ENCODE measurements at places on chromosomes 3 and 15. TPM values are rescaled to one million over a fixed set of nuclear protein-coding genes. Genes with fewer than 3 reads are reported as not detected.

DNA sequence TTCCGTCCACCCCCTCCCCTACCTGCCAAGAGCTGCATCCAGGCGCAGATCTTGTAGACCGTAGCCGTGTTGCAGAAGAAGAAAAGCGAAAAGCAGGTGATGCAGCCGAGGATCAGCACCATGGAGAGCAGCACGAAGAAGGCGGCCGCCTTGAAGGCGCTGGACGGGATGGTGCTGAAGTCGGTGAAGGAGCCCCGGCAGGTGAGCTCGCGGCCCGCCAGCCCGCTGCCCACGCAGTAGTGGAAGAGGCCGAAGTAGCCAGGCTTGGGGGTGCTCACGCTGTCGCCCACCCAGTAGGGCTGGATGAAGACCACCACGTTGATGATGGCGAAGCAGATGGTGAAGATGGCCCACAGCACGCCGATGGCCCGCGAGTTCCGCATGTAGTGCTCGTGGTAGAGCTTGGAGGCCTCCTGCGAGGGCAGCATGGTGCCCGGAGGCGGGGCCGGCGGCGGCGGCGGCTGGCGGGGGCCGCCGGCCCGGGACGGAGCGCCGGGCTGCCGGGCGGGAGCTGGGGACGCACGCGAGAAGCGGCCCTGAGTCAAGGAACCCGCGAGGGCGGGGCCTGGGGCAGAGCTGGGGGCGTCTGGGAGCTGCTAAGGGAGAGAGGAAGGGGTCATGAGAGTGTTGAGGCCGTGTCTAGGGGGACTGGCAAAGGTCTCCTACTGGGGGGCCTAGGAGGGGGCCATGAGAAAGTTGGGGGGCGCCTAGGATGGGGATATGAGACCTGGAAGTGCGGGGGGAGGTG, 1.2 kb downstream of the LHFPL4 start:
- peak; percentile 46 for DNase-seq

DNA sequence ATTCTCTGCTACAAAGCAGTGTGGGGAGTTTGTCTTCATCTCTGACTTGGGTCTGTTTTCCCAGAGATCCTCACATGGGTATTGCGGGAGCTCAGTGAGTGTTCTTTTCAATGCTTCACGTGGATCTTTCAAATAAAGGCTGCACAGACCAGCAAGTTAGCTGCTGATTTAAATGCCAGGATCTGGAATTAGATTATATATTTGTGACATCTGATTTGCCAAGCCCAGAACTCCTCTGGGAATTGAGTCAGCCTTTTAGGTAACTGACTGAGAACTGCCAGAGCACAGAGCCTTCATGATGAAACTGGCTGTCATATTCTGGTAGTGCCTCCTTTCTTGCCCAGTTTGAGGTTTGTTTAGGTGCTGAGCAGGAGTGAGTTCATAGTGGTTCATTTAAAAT, 14.7 kb downstream of the EDEM1 start:
- DNase-seq: no peak

- DNase-seq: no peak
Measured at GRCh38 chr15:52406601-52407000, 111.0 kb upstream of the MYO5C start.

DNA sequence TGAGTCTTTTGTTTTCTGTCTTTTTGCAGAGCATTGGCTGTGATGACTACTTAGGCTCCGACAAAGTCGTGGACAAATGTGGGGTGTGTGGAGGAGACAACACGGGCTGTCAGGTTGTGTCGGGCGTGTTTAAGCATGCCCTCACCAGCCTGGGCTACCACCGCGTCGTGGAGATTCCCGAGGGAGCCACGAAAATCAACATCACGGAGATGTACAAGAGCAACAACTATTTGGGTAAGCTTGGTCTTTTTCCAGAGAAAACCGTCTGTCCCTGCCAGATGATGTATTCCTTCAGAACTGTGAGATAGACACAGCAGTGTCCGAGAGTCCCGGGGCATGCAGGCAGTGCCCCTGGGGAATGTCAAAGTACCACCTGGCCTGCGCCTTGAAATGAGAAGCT, 149.9 kb upstream of the NR2E3 start:
- no peak for DNase-seq

- no peak for DNase-seq
Measured at GRCh38 chr3:133992381-133992780, 37.3 kb downstream of the SLCO2A1 start.

GRCh38 chr3:55719006-55719405, 231.9 kb upstream of the WNT5A start:
- no peak for DNase-seq

DNA sequence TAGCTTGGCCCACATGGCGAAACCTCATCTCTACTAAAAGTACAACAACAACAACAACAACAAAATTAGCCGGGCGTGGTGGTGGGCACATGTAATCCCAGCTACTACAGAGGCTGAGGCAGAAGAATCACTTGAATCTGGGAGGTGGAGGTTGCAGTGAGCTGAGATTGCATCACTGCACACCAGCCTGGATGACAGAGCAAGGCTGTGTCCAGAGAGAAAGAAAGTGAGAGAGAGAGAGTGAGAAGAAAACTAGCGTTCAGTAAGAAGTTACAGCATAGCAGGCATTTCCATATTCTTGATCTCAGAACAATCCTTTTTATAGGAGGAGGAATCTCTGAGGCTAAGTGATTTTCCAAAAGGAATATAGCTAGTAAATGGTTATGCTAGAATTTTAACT, 1076.1 kb downstream of the AGBL1 start:
- DNase-seq: no peak

DNA sequence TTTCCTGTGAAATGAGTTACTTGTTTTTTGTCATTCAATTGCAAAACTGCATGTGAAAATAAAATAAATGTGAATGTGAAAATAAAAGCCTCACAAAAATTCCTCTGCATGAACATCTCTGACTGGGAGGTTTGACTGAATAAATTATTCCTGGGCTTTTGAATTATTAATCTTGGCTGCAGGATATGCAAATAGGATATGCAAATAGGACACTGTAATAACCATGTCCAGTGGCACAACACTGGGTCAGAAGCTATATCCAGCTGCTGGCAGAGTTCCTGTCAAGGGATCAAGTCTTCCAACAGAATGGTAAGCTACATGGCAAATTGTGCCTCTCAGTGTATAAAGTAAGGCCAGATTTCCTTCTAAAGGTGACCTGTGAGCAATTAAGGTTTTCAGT, at the start of gene SUCNR1:
Gene SUCNR1, plus strand, starts transcription at position 246 of the 400 bp plus-strand sequence. CDS start 6,250 bp downstream, outside the sequence.
- DNase-seq: no peak

DNA sequence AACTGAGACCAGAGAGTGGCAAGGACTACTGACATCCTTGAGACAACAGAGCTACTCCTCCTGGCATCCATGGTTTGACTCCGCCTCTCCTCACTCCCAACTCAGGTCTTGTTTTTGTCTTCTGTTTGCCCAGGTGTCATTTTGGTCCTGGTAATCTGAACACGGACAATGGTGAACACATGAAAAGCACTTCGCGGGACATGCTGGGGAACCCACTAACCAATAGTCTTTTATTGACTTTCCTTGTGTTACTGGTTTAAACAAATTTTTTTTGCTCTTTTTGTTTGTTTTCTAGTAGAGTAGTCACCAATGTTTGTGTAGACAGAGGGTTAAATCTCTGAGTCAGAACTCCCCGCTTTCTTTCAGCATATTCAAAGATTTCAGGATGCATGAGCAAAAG, 38.4 kb downstream of the LARP6 start:
- DNase-seq: no peak

- DNase-seq: no peak
Measured at GRCh38 chr15:66308531-66308930, 15.2 kb downstream of the DIS3L start.

DNA sequence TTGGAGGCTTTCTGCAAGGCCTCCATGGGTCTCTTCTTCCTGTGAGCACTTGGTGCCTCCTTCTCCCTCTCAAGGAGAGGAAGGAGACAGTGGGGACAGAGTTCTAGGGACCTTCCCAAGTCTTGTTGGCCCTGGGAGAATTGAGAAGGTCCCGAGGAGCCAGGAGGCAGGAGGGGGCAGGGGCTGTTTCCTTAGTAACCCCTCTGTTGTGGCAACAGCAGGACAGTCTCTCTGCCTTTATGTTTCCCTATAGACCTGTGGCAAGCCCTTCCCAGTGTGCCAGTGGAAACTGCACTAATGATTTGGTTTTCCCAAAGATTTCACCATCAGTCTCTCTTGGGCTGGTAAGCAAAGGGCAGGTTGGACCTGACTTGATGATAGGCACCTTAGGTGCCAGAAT, 87.8 kb upstream of the GALNT15 start:
- no peak for DNase-seq

- DNase-seq: no peak
Measured at GRCh38 chr3:39879581-39879980, 70.2 kb downstream of the MYRIP start.

- no peak for DNase-seq
Measured at GRCh38 chr3:16433701-16434151, 79.8 kb downstream of the RFTN1 start.

DNA sequence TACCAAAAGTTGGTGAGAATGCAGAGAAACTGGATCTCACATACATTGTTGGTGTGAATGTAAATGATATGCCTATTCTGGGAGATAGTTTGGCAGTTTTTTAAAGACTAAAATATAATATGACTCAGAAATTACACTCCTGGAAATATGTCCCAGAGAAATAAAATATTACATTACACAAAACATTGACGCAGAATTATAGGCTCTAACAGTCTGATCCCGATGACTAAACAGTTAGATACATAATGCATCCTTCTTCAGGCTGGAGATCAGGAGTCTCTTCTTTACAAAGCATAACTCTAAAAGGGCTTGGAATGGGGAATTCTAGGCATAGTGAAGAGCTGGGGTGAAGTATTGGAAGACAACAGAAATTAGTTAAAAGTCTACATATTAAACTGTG, 586.2 kb upstream of the NECTIN3 start:
- DNase-seq: no peak

- no peak for DNase-seq
Measured at GRCh38 chr3:4824926-4825325, 154.3 kb upstream of the BHLHE40 start.

GRCh38 chr15:63157118-63157843, at the start of gene RPS27L:
RPS27L (minus strand) TSS chr15:63157477; CDS start chr15:63157405, 72 bp downstream.
- DNase-seq: peak; percentile 90

- DNase-seq: no peak
Measured at GRCh38 chr3:23880703-23881339, 36.0 kb downstream of the NKIRAS1 start.

- DNase-seq: no peak
Measured at GRCh38 chr15:85583923-85584390, 203.6 kb downstream of the AKAP13 start.

DNA sequence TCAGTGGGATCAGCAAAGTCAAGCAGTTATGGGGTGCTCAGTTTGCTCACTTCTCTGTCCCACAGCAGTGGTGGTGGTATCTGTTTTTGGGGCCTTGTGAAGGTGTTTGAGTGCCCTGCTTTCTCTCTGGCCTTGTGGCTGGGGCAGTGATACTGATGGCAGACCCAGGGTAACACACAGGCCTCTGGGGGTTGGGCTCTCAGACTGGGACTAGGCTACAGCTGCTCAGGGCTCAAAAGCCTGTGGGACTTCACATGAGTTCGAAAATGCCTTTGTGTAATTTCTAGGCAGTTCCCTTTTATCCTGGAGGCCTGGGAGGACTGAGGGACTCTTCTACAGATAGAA, 75.3 kb downstream of the STXBP5L start:
- DNase-seq: no peak

DNA sequence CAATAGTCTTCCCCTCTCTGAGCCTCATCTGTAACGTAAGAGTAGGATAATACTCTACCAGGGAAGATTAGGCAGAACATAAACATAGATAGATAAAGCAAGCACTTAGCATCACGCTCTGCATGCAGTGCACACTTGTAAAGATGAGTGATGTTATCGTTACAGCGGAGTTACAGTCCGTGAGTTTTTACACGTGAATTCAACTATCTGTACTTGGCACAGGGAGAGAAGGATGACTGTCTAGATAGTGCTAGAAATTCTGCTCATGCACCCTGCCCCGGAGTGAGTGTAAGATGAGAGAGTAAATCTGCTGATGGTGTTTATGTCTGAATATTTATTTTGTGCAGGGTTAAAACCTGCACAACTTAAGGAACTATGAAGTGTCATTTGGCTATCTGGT, 35.8 kb downstream of the HAPLN3 start:
- DNase-seq: no peak

- DNase-seq: no peak
Measured at GRCh38 chr15:92650256-92650655, 5.3 kb downstream of the FAM174B start.

DNA sequence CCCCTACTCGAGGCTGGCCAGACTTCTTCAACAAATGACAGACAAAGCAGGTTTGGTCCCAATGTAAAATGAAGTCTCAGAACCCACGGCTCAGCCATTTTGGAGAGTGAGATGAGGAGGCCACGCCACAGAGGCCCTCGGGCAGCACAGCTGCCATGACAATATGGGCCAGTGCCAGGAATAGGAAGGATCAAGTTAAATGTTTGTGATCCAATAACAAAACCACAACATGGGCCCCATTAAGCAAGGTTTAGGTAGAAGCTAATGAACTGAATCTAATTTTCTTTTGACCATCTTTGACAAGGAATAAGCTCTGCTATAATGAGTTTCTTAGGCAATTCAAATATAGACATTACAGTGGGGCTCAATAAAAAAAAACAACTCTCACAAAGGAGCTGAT, 52.6 kb downstream of the RFTN1 start:
- no peak for DNase-seq

DNA sequence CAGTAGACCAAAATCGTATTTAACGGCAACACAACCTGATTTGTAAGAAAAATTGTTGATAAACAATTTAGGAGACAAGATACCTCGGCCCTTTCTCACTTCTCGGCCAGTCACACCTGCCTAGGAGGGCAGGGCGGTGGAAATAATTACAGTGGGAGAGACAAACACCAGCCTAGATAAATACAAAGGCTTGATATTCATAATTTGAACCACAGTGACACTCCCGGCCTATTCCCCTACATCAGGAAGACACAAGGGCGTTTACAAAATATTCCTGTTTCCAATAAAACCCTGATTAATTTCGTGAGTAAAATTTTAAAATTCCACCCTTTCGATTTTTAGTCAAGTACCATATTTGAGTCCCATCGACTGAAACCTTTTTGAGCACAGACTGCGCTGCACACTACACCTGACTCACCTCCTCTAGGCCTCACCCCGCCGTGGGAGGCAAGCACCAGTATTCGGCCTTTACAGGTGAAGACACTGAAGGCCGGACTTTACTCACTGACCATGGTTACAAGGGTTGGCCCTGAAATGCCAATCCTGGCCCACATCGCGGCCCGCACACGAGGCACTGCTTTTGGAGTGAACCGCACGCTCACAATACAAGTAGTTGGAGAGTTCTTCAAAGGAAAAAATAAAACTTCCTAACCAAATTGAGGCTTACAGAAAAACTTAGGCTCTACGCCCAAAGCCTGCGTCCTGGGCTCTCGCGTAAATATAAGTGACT, 794 bp downstream of the ARPP19 start:
- no peak for DNase-seq

DNA sequence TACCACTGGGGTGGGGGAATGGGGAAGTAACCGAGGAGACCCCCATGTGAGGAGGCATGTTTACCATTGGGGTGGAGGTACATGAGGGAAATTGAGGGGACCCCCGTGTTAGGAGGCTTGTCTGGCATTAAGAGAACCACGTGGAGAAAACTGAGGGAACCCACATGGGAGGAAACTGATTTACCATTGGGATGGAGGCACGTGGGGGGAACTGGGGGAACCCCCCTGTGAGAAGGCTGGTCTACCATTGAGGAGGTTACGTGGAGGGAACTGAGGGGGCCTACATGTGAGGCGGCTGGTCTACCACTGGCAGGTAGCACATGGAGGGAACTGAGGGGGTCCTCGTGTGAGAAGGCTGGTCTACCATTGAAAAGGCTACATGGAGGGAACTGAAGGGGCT, 159.4 kb downstream of the FBLN2 start:
- DNase-seq: peak; percentile 16

EPHA6 gene
- 0.05 TPM for total RNA-seq

CSPG4 gene
- total RNA-seq: 1.5 TPM

PML gene
- total RNA-seq: 15.2 TPM

GPR62 gene
- not detected for total RNA-seq

CILP gene
- total RNA-seq: 2.6 TPM

MYL3 gene
- 1.3 TPM for total RNA-seq

ARPP21 gene
- total RNA-seq: 0.42 TPM

Measured in liver (tissue), 10 donors.